ENCODE measurements at places on chromosomes 7 and 10.

GRCh38 chr10:6348096-6348874, 145.6 kb downstream of the PFKFB3 start:
- DNase-seq: peak; percentile 28

- no peak for DNase-seq
Measured at GRCh38 chr7:44144426-44144967, 3.4 kb upstream of the MYL7 start.

DNA sequence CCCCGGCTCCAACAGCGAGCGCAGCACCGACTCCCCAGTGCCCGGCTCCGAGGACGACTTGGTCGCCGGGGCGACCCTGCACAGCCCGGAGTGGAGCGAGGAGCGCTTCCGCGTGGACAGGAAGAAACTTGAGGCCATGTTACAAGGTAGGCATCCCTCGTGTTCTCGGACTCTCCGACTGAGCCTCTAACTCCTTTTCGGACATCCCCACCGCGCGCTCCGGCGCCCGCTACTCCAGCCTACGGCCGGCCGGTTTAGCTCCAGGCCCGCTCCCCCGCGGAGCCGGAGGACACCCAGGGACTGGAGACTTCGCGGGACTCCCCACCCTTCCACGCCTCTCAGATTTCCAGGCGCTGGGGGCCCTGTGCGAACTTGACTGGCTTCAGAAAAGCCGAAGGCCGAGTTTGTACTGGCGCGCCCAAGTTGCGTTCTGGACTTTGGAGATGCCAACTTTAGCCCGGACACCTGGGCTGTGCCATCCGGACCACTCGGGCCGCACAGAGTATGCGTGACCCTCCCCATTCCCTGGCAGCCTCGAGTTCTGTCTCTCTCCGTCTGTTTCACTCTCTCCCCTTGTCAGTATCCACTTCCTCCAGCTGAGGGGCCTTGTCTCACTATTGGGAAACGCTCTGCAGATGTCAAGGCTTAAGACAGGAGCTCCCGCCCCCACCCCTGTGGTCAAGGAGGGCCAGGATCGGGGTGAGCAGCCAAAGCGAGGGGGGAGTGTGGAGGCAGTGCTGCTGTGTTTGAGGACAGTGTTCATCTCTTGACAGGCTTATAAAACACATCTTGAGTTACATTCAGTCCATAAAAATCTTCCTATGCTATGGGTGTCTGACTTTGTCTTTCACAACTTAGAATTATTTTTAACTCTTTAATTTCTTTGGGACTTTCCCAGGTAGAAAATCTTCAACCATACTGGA, 777 bp downstream of the BICC1 start:
- DNase-seq: no peak

DNA sequence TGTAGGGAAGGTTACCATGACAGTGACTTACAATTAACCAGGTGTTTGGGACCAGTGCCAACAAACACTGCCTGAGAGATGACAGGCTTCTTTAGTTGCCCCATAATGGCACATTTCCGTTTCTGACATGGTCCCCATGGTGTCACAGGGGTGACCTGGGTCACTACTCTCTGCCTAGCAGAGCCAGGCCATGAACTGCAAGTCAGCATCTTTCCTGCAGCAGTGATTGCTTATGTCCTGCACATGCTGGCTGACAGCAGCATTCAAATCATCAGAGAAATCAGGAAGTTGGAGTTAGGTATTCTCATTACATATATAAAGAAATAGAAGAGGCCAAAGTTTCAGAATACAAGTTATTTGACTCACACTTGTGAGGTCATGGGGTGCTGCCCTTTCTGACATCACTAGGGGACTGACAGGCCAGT, 47.1 kb upstream of the ZNRF2 start:
- no peak for DNase-seq

GRCh38 chr10:65719790-65720189, 1206.0 kb upstream of the LRRTM3 start:
- DNase-seq: no peak

Measured in A172 (cell line).